ENCODE measurements at places on chromosomes 1 and 21.
A peak's percentile ranks its signal among the peaks of the same experiment; 100 is the strongest.

DNA sequence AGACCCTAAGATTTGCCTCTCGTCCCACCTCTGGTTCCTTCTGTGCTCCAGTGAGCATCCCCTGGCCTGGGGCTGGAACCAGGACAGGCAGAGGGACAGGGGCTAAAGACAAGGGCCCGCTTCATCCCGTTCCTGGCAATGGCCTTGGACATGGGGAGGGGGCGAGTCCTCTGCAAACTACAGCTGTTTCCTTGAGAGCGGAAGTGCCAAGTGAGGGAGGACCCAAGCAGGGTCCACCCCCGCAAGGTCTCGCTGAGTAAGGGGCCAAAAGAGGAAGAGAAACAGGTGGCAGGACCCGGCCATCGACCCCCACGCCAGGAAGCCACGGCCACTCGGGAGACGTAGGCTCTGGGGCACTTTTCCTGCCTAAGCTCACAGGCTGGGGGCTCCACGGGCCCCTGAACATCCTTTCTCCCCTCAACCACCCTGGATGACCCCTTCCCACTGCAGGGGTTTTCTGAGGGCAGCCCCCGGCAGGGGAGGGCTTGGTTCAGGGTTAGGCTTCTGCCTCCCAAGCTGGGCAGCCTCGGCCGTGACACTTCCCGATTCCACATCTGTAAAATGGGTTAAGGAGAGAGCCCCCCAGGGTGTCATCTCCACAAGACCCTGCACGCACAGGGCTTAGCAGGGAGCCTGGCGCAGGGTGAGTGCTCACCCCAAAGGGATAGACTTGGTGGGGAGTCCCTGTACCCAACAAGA lies 17.9 kb upstream of the PLEKHG5 start:
- DNase-seq: no peak

DNA sequence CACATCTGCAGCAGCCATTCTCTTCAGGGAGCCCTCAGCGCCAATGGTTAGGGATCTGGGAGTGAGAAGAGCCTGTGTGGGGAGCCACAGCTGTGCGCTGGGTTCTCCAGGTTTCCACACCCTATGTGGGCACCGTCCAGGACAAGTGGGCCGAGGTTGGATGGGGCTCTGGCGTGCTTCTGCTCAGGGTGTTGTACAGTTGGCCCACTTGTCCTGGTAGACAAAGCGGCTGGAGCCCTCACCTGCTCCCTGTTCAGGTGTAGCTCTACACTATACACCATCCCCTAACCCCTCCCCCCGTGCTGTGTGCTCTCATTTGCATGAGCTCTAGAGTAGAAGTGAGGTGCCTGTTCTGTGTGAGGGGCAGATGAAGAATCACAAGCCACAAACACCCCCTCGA lies 12.2 kb downstream of the SH3BP5L start:
- no peak for DNase-seq

DNA sequence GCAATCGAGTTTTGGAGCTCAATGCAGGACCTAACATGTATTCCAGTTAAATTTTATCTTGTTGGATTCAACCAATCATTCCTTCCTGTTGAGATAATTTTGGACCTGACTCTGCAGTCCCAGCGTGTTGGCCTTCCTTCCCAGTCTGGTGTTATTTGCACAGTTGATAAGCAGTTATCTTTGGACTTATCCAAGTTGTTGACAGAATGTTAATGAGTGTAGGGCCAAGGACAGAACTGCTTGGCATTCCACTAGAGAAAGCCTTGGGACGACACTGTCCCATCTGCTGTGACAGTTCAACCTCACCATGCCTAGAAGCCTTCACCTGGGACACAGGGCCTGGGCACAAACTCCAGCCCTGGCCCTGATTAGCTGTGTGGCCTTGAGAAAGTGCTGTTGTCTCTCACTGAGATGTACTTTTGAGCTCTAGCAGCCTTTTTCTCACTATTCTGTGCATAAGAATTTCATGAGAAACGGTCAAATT lies 104.1 kb upstream of the SLC25A33 start:
- no peak for DNase-seq

DNA sequence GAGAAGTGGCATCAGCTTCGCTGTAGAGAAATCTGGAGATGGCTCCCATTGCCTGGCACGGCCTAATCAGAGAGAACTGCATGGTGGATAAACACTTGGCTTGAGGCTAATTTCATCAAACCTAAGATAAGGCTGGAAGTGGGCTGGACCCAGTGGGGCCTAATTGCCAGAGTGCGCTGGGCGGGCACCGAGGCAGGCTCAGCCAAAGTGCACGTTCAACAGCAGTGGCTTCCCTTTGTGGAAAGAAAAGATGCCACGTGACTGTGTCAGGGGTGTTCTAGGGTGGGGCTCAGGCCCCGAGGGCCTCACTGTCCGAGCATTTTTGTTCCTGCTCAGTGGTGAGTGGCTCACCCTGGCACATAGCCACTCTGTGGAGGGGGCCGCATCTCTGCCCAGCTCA lies 5.8 kb downstream of the PLCH2 start:
- no peak for DNase-seq

GRCh38 chr1:33371334-33371733 lies 50.4 kb upstream of the A3GALT2 start:
- no peak for DNase-seq

DNA sequence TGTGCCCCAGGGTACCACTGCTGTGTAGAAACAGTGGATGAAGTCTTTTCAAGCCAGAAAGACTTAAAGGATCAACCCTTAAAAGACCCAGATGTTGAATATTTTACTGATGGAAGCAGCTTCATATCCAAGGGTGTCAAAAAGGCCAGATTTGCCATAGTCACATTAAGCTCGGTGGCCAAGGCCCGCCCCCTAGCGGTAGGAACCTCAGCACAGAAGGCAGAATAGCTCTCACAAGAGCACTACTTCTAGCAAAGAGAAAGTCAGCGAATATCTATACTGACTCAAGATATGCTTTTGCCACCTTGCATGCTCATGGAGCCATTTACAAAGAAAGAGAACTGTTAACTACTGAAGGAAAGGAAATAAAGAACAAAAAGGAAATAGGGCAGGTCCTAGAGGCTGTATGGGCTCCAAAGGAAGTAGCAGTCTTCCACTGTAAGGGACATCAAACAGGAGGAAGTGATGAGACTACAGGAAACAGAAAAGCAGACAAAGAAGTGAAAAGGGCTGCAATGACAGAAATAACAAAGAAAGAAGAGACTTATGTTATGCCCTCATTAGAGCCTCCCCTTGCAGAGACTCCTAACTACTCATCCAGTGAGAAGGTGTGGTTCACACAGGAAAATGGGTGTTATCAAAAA lies 90.5 kb downstream of the LIPI start:
- peak; percentile 69 for DNase-seq

GRCh38 chr1:64896551-64896950 lies 69.8 kb downstream of the JAK1 start:
- DNase-seq: no peak

GRCh38 chr1:228393268-228393701 lies 13.3 kb downstream of the TRIM11 start:
- no peak for DNase-seq

DNA sequence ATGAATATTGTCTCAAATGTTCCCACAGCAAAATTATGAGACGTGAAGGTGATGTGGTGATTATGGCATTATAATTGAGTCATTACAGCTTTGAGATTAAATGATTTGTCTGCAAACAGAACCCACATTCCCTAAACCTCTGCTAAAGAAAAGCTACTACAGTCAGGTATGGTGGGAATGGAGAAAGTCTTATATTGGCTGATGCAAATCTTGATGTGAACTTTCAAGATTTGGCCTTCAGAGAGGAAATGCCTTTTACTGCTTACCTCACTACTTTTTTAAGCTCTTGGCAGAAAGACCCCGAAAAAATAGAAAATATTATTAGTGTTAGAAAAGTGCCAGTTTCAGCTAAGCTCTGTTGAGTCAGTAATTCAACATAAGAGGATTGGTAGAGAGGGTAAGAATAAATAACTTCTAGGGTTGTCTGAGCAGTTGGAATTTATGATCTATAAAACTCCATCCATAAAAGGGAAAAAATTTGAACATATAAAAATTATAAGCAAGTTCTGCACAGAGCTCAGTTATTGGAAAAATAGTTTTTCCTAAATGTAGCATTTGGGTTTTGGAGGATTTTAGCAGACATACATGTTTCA lies 47.8 kb upstream of the RGS5 start:
- no peak for DNase-seq

GRCh38 chr1:193486671-193487229 lies 300.3 kb upstream of the B3GALT2 start:
- DNase-seq: no peak

DNA sequence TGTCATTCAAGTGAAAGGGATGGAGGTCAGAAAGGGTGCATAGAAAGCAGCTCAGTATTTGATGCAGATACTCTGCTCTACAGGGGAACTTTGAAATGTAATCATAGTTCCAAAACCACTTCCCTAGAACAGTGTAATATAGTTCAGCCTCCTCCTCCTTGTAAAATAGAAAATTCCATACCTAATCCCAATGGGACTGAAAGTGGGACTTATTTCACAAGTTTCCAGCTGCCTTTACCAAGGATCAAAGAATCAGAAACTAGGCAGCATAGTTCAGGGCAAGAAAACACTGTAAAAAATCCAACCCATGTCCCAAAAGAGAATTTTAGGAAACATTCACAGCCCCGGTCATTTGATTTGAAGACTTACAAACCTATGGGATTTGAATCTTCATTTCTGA lies 8.1 kb upstream of the TMCO2 start:
- no peak for DNase-seq

GRCh38 chr1:203308923-203309331 lies 3.6 kb downstream of the BTG2 start:
- DNase-seq: no peak

DNA sequence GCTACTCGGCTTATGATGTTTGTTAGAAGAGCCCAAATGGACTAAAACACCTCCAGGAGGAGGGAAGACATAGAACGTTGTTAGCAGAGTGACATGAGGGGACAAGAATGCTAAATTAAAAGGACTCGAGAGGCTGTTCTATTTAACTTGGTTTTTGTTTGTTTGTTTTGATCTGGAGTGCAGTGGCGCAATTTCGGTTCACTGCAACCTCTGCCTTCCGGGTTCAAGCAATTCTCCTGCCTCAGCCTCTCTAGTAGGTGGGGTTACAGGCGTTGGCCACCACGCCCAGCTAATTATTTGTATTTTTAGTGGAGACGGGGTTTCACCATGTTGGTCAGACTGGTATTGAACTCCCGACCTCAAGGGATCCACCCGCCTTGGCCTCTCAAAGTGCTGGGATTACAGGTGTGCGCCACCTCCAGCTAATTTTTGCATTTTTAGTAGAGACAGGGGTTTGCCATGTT lies 5.1 kb upstream of the HNRNPU start:
- DNase-seq: no peak

DNA sequence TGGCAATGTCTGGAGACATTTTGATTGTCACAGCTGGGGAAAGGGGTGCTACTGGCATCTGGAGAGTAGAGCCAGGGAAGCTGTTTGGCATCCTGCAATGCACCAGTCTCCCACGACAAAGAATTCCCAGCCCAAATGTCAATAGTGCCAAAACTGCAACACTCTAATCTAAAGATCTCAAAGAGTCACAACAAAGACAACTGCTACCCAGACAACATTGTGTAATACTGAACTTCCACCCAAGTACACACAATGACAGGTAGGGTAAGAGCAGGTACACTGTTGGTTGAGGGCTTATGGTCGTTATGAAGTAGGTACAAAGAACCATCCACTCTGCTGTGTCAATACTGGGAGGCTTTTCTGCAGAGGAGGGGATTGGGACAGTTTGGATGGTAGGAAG lies 8.2 kb upstream of the TMEM51 start:
- DNase-seq: no peak

DNA sequence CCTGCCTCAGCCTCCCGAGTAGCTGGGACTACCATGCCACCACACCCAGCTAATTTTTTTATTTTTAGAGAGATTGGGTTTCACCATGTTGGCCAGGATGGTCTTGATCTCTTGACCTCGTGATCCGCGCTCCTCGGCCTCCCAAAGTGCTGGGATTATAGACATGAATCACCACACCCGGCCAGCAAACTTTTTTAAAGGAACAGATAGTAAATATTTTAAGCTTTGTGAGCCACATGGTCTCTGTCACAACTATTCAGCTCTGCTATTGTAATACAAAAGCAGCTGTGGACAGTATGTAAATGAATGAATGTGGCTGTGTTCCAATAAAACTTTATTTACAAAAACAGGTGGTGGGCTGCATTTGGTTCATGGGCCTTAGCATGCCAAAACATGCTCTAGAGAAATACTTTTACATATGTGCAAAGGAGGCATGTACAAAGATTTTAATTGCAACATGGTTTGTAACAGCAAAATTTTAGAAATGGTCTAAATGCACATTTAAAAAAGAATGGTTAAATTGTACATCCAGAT lies 47.0 kb downstream of the CDCP2 start:
- no peak for DNase-seq

- no peak for DNase-seq
These were observed 356.5 kb downstream of the MATN1 start for GRCh38 chr1:30366911-30367310.

DNA sequence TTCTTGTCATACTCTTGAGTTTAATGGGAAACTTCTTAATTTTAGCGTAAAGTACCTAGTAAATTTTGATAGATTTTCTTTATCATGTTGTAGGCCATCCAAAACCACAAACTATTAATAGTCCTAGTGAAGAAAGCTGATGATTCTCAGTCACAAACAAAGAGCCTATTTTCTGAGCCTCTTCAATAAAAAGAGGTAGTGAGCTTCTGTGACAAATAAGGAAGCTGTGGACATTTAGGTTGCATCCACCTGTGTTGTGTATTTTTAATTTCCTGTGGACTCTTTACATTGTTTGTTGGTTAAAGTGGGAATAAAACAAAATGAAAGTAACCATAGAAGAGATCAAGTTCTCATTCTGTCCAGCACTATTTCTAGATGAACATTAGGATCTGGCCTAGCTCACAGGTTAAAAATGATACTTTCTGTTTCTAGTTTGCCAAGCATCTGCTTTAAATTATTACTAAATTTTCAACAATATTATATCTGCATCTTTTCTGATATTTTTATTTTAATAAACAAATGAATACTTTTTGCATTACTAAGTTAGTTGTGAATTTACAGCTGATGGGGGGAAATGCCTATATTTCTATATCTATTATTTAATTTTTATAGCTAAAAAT lies 702.2 kb upstream of the ADGRL4 start:
- no peak for DNase-seq

- no peak for DNase-seq
These were observed 61.4 kb downstream of the SCCPDH start for GRCh38 chr1:246785494-246786111.

Measured in activated T-cell treated with anti-CD3 and anti-CD28 coated beads, Interleukin-2, amount 50 U/mL, for 48 hours (primary cell).